ENCODE measurements at places on chromosomes 1 and 21.
A peak's percentile ranks its signal among the peaks of the same experiment; 100 is the strongest.

GRCh38 chr21:31050577-31051157 is 12.4 kb upstream of the KRTAP19-8 start:
- no peak for DNase-seq

- no peak for DNase-seq
These were observed at the start of gene PADI4 for GRCh38 chr1:17307946-17308345. Gene PADI4, plus strand, starts transcription at chr1:17308197. Its CDS starts 26 bp downstream, at chr1:17308223.

GRCh38 chr1:198936371-198937083 is 297.7 kb downstream of the PTPRC start:
- no peak for DNase-seq

GRCh38 chr1:24318615-24319311 is 394 bp upstream of the GRHL3 start:
- DNase-seq, result no peak

GRCh38 chr21:44763451-44764318 is 37.9 kb downstream of the UBE2G2 start:
- no peak for DNase-seq

DNA sequence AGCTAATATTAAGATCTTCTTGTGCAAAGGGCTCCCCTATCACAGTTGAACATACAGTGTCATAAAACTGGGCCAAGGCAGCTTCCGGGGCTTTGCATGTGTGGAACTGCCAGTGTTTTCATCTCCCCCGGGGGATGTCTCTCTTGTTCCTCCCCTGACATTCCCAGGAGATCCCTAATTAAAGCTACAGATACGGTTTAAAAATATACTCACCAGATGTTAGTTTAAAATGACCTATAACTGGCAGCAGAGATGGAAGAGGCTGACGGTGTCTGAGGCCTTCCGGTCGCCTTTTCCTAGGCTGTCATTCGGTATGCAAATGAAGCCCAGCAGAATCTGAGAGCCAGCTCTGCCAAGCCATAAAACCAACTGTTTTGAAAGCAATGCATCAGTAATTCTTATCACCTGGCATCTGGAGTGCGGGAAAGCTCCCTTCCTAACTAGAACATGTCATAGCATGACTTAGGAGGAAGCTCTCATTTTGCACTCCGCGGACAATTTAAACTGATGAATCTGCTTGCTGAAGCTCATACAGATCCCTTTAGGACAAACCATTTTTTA is 436.5 kb upstream of the VAMP3 start:
- DNase-seq, result no peak

GRCh38 chr1:82562448-82562847 is 761.7 kb downstream of the ADGRL2 start:
- no peak for DNase-seq

- no peak for DNase-seq
These were observed 635 bp upstream of the APH1A start for GRCh38 chr1:150269451-150269850.

DNA sequence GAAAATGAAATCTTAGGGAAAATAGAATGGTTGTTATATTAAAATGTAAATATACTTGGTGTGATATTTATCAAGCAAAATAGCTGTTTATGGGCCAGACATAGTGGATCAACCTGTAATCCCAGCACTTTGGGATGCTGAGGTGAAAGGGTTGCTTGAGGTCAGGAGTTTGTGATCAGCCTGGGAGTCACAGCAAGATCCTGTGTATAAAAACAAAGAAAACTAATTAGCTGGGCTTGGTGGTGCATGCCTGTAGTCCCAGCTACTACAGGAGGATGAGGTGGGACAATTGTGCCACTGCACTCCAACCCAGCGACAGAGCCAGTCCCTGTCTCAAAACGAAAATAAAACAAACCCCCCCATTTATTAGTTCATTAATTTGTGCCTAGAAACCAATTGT is 21.6 kb upstream of the CFHR1 start:
- DNase-seq, result no peak

DNA sequence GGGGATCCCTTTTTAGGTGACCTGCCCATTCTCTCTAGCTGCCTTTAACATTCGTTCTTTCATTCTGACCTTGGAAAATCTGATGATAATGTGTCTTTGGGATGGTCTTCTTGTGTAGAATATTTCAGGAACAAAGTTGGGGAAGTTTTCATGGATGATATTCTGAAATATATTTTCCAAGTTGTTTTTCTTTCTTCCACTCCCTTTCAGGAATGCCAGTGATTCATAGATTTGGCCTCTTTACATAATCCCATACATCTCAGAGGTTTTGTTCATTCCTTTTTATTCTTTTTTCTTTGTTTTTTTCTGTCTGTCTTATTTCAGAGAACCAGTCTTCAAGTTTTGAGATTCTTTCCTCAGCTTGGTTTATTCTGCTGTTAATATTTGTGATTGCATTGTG is 13.9 kb upstream of the SCMH1 start:
- no peak for DNase-seq

GRCh38 chr1:101522486-101522885 is 285.7 kb downstream of the S1PR1 start:
- DNase-seq, result no peak

DNA sequence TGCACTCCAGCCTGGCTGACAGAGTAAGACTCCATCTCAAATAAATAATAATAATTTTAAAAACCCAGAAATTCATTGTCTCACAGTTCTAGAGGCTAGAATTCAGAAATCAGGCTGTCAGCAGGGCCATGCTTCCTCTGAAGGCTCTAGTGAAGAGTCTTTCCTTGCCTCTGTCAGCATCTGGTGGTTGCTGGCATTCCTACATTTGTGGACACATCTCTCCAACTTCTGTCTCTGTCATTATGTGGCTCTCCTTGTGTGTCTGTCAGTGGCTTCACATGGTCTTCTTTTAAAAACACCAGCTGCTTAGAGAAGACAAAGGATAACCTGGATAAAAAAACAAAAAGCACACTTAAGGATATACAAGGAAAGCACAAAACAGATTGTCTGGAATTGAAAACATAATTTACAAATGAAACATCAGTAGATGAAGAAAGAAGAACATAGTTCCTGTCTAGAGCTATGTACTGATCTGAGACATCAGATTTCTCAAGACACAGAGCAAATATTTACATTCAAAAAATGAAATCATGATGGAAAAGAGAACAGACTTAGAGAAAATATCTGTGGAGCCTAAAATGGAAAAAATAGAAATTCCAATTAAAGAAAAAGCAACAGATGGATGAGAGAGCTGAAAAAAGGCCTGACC is 32.7 kb upstream of the ASB17 start:
- DNase-seq, result no peak

DNA sequence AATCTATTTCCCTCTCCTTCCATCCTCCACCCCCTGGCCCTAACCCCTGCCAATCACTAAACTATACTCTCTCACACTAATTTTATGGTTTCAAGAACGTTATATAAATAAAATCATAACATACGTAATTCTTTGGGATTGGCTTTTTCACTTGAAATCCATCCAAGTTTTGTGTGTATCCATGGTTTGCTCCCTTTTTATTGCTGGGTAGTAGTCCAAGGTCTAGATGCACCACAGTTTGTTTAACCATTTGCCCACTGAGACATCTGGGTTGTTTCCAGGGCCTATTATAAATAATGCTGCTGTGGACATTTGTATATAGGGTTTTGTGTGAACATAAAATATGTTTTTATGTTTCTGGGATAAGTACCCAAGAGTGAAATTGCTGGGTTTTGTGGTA is 61.4 kb downstream of the TEX35 start:
- no peak for DNase-seq

GRCh38 chr1:119139857-119140176 is 636 bp downstream of the WARS2 start:
- no peak for DNase-seq

- DNase-seq, result no peak
These were observed 12.8 kb upstream of the RGS2 start for GRCh38 chr1:192795916-192796618.

DNA sequence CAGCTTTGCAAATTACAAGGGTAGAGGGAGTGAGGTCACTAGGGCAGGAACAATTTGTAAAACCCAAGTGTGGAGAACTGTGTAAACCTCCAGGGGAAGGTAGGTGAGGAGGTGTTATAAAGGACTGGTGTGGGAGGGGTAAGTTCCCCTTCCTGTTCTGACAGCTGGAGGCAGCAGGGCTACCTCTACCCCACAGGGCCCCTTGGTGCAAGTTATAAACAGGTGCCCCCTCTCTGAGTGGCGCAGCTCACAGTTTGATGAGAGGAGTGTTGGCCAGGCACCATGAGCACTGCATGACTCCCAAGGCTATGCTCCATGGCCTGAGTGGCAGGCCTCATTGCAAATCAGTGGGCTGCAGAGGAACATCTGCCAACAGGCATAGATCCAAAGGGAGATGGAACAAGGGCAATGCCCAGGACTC is 41.0 kb downstream of the MFSD2A start:
- DNase-seq, result no peak

- DNase-seq, result no peak
These were observed 46.4 kb upstream of the TSPAN2 start for GRCh38 chr1:115135681-115136080.

- no peak for DNase-seq
These were observed 77.1 kb upstream of the KCTD3 start for GRCh38 chr1:215489771-215490565.

- DNase-seq, result no peak
These were observed 11.3 kb upstream of the OR2T8 start for GRCh38 chr1:247908766-247909165.

GRCh38 chr1:16441282-16441665 is 750 bp downstream of the NECAP2 start:
- DNase-seq, result no peak

GRCh38 chr1:19597496-19598309 is 46.4 kb upstream of the NBL1 start:
- peak; percentile 25 for DNase-seq

DNA sequence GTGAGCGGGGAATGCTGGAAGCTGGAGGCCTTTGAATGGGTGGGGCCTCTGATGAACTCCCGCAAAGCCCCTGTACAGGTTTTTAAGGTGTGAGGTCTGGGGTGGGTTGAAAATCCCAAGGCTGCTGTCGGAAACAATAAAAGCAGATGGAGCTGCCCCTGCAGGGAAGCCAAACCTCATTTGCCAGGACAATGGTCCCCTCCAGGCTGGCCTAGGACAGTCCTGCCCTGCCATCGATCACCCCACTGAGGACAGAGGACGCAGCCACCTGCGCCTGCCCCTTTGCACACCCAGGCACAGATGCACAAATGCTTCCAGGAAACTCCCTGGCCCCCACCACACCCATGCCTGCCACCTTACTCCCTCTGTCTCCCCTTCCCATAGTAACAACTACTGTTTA is 4.4 kb downstream of the DRAXIN start:
- DNase-seq, result no peak

- no peak for DNase-seq
These were observed 12.4 kb downstream of the ATP1A2 start for GRCh38 chr1:160127865-160128523.

- DNase-seq, result no peak
These were observed 1.0 kb upstream of the LRRC38 start for GRCh38 chr1:13514821-13515220.

DNA sequence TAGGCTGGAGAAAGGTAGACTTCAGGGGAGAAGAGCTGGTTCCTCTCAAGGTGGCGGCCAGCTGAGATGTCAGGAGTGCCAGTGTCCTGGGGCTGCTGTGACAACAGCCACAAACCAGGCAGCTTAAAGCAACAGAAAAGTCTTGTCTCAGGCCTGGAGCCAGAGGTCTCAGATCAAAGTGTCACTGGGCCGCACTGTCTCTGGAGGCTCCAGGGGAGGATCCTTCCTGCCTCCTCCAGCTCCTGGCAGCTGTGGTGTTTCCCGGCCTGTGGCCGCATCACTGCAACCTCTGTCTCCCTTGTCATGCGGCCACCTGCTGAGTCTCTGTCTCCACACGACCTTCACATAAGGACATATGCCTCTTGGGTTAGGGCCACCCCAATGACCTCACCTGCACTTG is 24.4 kb upstream of the TSPEAR start:
- DNase-seq, result no peak

DNA sequence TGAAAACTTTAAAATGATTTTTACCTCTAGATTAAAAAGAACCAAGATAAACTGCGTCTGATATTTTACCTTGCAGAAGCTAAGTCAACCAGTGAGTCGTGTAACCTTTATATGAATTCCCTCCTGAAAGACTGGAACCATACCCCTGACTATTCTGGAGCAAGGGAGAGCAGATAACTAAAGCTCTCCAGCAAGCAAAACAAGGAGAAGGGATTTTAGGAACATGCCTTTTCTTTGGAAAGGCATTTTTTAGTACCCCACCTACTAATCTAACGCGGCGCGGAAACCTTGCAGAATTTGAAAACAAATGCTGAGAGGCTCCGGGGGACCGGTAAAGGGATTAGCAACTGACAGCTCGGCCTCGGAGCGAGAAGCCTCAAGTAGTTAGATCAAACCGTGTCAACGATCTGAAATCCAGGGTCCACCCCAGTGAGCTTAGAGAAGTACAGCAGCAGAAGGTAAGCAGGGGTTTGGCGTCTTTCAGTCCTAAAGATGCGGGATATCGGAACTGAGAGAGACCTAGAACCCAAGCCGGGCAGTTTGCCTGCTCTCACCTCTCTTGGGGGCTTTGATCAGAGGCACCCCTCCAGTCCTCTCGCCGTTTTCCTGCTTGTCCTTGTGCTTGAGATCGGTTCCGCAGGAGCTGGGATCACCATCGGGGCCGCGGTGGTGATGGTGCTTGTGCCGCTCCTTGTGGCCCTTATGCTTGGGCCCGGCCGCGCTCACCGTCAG is 954 bp downstream of the RSBN1 start:
- no peak for DNase-seq

- DNase-seq, result no peak
These were observed 86.9 kb upstream of the GORAB start for GRCh38 chr1:170445096-170445495.

GRCh38 chr21:30942192-30942591 is 60.8 kb upstream of the KRTAP11-1 start:
- no peak for DNase-seq

DNA sequence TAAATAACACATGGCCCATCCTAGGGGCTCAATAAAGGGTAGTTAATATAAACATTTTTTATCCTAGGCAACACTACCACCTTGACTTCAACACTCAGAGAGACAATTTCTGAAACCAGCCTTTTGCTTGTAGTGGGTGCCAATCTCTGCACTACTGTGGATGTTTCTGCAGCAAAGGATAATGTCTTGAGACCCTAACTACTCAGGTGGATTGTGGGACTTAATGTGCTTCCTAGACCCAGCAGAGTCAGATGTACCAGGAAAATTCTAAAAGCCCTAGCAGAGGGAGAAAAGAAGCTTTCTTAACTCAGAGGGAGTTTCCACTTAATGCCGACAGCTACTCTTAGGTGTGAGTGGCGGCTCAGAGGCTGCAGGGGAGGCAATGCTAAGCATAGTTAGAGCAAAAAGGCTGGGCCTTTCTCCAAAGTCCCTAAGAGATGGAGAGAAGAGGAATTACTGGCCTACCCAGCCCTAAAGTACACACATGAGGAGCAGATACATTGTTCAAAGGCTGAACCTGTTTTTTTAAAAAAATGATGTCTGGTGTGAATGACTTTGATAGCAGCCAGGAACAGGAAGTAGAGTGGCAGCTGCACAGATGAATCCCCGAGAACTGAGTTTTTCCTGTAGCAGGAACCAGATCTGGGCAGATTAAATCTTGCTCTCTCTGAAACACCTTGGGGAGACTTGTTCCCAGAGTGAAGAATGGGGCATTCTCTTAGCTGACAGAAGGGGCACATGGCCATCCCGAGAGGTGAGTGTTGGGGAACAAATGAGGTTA is 33.5 kb upstream of the ABCD3 start:
- no peak for DNase-seq

GRCh38 chr1:203627851-203628200 is 1.2 kb downstream of the ATP2B4 start:
- no peak for DNase-seq
